Kasumi-1 (cell line): ENCODE measurements at places on chromosomes 3 and 15.

GRCh38 chr15:74328331-74329056 is 39.0 kb downstream of the CYP11A1 start:
- no peak for DNase-seq

DNA sequence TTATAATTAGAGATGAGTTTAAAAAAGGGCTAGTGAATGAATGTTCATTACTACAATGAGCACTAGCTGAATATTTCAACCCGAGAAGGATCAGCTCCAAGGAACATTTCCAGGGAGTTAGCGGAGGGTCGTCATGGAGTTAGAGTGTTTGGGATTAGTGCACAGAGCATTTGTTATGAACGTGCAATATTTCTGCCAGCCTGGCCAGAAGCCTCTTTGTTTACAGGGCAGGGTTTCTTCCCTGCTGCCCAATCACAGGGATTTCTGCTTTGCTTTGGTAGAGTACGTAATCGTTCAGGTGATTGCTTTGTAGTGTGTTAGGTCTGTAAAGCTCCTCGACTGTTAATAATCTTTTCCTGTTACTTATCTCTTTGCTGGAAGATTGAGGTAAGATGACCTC is 5.9 kb downstream of the CGNL1 start:
- no peak for DNase-seq

- no peak for DNase-seq
These were observed 6.0 kb downstream of the PRKCI start for GRCh38 chr3:170228093-170228766.

DNA sequence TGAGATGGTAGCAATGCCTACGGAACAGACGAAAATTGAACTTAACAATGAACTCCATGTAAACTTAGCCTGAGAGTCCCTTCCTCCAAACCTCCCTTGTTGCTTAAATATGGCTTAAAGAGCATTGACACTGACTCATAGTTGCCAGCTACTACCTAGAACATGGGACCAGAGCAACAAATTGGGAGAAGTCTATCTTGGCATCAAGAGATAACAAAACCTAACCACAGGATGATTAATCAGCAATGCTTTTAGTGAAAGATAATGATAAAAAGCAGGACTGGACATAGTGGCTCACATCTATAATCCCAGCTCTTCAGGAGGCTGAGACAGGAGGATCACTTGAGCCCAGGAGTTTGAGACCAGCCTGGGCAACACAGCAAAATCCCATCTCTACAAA is 117.8 kb upstream of the MNS1 start:
- DNase-seq: no peak

- no peak for DNase-seq
These were observed 67.2 kb downstream of the NCEH1 start for GRCh38 chr3:172643506-172644179.

DNA sequence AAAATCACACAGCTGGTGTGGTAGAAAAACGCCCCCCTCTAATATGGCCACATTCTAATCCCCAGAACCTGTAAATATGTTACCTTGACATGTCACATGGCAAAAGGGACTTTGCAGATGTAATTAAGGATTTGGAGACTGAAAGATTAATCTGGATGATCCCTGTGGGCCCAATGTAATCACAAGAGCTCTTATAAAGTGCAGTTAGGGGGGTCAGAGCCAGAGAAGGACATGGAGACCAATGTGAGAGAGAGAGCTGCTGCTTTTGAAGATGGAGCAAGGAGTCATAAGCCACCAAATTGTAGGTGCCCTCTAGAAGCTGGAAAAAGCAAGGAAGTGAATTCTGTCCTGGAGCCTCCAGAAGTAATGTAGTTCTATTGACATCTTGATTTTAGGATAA is 152.6 kb downstream of the PEX5L start:
- no peak for DNase-seq

GRCh38 chr3:61789861-61790260 is 228.5 kb downstream of the PTPRG start:
- DNase-seq: no peak

DNA sequence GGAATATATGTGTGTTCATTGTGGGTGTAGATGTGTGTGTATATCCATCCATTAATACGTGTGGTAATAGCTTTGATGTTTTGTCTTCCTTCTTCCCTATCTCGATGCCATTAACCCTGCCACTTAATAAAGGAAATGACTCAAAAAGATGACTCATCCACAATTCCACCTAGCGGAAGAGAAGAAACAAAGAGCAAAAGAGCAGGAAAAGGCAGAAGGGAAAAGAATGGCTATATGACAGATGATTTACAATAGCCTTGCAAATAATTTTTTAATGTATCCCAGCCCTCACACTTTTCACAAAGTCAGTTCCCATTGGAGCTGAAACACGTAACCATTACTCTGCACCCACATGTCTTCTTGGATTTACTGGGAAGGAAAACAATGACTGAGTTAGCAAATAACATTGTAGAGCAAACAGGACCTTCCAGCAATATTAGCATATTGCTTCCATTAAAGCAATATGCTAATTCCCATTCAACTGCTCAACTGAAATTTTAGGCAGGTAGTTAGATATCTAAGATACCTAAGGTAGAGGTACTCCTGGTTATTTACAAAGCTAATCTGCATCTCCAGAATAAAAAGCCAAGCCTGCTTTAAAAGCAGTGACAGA is 197.2 kb downstream of the KCNAB1 start:
- peak; percentile 3 for DNase-seq

- DNase-seq: no peak
These were observed 796.1 kb downstream of the TBL1XR1 start for GRCh38 chr3:176401211-176401610.

GRCh38 chr3:140752499-140752898 is 74.6 kb downstream of the TRIM42 start:
- no peak for DNase-seq

- no peak for DNase-seq
These were observed 6.2 kb upstream of the CCDC80 start for GRCh38 chr3:112647122-112647521.
